ENCODE measurements at places on chromosomes 4 and X.

- DNase-seq, result no peak
These were observed 465.2 kb upstream of the BOD1L1 start for GRCh38 chr4:14092741-14093140.

- no peak for DNase-seq
These were observed 165.3 kb upstream of the FTHL17 start for GRCh38 chrX:31237189-31237588.

DNA sequence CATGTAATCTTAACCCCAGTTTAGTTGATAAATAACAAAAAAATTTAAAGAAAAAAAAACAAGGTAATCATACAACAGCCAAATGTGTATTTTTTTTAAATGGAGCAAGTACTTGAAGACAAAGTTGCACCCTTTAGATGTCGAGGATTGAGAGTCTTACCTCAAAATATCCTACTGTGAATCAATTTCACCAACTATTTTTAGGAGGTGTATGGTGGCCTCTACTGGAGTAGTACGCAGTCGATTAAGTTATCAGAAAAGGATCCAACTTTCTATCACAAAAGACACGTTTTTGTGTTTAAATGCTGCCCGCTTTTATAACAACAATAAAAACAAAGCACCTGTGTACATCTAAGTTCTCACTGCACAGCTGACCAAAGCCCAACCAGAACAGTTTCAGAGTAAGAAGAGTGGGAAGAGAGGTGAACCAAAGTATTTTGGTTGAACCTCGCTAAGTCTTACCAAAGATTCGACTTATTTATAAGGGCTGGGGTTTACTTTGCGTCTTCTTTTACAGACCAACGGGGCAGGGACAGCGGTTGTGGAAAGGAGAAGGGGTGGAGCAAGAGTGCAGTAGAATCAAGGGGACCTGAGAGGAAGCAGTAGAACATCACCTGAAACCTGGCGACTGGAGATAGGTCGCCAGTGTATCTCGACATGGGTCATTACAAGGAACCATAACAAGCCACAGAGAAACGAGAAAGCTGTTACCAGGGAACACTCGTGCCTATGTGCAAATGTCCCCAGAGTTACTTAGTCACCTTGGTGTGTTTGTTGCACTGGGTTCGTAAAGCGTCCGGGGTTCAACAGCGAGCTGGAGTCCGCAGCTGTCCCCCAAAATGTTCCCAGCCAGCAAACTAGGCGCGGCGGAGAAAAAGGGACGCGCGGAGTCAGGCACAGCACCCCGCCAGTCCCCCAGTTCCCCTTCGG is 1.1 kb downstream of the RPS6KA6 start:
- no peak for DNase-seq

DNA sequence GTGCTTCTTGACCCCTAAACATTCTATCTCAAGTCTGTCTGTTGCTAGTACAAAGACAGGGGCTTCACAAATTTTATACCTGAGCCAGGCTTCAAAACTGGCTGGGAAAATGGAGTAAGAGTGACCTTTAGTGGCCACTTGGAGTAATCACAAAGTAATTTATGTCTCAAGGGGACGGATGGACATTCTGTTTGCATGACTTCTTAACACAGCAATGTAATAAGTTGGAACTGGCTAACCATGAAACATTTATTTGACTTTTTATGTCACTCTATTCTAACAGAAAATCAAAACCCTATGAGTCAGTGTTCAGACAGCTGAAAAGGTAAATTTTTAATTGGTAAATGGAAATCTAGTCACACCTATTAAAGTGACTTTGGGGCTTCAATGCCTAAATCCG is 600.6 kb downstream of the ANKRD50 start:
- no peak for DNase-seq

DNA sequence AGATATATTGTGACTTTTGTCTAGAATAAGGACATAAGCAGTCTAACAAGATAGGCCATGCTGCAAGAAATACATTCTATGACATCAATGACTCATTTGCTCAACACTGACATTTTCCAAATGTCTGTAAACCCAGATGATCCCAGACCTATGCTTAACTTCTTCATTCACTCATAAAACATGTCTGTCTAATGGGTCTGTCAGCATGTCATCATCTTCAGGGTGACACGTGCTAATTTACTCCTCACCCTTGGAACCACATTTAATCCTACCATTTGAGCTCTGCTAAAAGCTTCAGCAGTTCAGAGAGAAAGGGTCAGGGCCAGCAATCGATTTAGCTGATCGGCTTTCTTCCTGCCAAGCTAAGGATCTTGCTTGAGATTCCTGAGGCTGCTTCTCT is 109.4 kb upstream of the MAP3K15 start:
- no peak for DNase-seq

DNA sequence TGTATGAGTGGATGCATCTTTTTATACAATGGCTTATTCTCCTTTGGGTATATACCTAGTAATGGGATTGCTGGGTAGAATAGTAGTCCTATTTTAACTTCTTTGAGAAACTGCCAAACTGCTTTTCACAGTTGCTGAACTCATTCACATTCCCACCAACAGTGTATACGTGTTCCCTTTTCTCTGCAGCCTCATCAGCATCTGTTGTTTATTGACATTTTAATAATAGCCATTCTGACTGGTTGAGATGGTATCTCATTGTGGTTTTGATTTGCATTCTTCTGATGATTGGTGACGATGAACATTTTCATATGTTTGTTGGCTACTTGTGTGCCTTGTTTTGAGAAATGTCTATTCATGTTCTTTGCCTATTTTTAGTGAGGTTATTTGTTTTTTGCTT is 687.0 kb upstream of the EPHA5 start:
- DNase-seq, result no peak

- no peak for DNase-seq
These were observed 1.9 kb downstream of the DHRSX start for GRCh38 chrX:2498781-2499302.

DNA sequence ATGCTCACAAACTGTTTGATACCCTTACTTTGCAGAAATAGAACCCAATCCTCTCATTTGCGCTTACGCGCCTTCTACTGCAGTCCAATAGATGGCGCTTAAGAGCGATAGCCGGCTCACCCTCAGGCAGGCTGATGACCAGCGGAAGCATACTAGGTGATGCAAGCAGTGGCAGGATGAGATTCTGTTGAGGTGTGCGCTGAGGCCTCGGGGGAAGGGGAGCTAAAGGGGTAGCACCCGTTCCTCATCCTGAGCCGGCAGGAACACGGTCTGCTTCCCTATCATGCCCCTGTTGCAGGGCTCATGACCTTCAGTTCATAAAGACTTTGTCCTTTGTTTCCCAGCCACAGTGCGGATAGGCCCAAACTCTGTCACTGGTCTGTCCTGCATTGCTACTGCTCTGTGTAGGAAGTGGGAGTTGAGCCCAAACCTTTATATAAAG is 628.9 kb downstream of the TLL1 start:
- no peak for DNase-seq

DNA sequence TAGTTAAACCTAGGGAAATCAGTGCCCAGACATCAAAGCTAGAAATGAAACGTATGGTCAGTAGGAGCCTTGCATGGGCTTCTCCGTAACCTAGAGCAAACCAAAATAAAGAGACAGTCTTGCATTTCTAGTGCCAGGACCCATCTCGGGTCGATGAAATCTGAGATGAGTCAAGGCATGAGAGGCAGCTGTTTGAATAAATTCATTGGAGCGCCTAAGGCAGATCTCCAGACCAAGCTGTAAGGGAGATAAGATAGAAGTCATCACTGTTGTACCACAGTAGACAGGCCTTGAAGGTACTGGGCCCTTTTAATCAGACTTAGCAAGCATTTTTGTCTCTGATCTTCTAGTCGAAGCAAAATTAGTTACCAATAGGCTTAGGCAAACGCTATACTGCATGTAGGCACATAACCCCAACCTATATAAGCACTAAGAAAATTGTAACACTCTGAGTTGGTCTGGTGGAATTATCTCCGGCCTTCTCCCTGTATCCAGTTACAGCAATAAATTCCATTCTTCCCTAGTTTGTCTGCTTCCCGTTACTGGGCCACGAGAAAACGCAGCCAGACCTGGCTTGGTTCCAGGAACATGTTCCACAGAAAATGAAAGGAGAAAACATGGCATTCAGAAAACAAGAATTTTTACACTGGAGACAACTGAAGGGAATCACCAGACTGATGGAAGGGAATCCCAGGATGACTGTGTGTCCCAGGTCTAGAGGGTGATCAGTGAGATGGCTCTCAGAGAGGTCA is 21.1 kb upstream of the PAPSS1 start:
- no peak for DNase-seq

GRCh38 chr4:99863804-99864203 is 30.4 kb downstream of the LAMTOR3 start:
- DNase-seq, result no peak
